ENCODE measurements at places on chromosomes 12 and 14.

GRCh38 chr12:11884116-11884515, 186.6 kb upstream of the BCL2L14 start:
- DNase-seq, result no peak

DNA sequence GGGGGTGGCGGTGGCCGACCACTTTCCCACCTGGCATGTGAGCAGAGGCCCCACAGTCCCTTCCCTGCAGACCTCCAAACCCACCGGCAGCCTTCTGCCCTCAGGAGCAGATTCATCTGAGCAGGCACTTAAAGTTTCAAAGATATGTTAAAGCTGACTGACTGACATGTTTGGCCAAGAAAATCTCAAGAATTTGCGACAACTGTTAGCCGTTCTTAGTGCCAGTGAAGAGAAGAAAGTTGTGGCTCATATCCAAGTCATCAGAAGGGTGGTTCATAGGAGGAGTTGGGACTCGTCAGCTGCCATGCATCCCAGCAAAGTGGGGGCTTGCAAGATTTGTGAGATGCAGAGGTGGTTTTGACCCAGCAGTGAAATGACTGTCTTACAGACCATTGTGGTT, 27.2 kb downstream of the ELK3 start:
- no peak for DNase-seq

- peak; percentile 28 for DNase-seq
Observed at GRCh38 chr12:82660541-82661325, 26.0 kb upstream of the TMTC2 start.

DNA sequence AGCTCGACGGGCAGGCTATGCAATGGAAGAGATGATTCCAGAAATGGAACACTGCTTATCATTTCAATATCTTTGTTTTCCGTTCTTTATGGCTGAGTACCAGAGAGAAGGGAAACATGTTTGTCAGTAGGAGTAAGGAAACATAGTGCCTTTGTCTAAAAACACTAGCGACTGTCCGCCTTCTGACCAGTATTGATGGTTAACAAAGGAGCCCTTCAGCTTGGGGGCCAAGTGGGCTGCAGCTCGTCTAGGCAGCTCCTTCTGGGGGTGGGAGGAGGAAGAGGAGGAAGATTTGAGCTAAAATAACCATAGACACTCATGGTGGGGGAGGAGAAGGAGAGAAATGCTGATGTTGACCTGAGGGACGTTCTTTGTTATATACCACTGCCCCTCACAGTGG, 15.0 kb downstream of the COQ5 start:
- DNase-seq, result no peak
